Activated naive CD8-positive, alpha-beta T cell treated with anti-CD3 and anti-CD28 coated beads, Interleukin-2, amount 50 U/mL, for 16 hours (primary cell): ENCODE measurements at places on chromosomes 11 and 22.

DNA sequence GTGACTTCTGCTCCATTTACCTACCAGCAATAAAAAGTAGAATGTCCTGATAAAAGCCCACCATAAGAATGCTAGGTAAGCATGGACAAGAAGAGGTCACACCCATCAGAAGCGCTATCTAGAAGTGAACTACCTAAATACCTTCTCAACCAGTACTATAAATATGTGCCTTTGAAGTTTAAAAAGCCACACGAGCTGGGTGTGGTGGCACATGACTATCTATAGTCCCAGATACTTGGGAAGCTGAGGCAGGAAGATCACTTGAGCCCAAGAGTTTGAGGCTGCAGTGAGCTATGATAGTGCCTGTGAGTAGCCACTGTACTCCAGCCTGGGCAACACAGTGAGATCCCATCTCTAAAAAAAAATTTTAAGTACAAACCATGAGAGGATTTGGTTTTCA lies 66.7 kb downstream of the PACSIN2 start:
- no peak for DNase-seq

DNA sequence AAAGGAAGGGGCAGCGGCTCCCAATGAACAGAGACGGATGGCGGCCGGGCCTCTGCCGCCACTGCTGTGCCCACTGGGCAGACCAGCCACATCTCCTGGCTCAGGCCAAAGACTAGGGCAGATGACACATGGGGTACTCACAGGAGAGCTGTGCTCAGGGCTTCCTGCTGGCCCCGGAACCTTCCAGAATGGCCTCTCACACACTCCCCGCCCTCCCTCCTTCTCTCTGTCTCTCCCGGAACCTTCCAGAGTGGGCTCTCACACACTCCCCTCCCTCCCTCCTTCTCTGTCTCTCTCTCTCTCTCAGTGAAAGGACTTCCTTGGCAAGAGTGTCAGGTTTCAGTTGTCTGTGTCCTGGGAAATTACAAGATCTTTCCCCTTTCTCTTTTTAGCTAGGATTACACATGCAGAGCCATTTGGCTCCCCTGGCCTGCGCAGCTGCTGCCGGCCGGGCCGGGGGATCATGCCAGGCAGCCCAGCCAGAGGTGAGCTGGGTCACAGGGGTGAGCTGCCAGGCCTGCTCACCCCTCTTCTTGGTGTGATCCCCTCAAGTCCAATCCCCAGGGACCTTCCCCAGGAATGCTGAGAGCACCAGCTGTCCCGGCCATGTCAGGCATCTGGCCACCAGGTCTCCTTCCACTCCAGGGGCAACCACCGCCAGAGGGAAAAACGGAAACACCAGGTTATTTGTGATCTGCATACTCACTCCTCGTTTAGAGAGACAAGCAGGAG lies 45.3 kb upstream of the ADA2 start:
- no peak for DNase-seq

DNA sequence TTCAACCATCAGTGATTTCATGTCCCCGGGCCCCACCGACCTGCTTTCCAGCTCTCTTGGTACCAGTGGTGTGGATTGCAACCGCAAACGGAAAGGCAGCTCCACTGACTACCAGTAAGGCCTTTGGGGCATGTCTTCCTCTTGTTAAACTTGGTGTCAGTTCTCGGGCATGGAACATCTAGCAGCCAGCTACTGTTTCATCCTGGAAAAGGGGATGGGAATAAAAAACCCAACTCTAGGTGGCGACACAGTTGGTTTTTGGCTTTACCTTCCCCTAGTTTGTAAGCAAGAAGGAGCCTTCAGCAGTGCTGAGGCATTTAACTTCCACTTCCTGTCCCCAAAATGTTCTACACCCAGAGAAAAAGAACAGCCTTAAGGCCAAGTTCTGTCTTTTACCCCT lies 76.7 kb downstream of the BMAL1 start:
- no peak for DNase-seq

DNA sequence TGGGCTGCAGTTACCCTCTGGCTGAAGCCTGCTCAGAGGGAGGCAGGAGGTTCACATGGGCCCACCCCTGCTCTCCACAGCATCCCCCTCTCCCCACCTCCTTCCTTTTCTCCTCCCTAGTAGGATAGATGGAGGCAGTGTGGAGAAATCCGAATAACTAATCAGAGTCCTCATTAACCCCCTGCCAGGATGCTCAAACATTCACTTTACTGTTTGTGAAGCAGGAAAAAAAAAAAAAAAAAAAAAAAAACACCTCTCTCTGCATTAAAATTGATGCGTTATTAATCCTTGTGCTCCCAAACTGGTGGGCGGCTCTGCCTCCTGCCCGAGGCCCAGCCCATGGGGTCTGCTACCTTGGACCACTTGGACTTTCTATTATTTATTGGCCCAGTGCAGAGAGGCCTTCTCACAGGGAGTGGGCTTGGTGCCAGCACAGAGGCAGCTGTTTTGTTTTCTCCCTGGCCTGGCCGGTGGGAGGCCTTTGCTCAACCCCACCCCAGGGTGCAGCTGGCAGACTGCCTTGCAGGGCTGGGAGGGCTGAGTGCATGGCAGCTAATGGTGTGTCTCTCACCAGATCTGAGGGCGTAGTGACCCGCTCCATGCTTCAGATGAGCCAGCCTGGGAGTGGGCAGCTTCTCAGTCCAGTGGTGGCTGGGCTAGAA lies 150.7 kb downstream of the PKNOX2 start:
- DNase-seq = no peak

- no peak for DNase-seq
These were observed 1087.5 kb downstream of the BRD1 start for GRCh38 chr22:48740086-48740730.

- no peak for DNase-seq
These were observed 6.0 kb downstream of the PKNOX2 start for GRCh38 chr11:125170510-125171031.

DNA sequence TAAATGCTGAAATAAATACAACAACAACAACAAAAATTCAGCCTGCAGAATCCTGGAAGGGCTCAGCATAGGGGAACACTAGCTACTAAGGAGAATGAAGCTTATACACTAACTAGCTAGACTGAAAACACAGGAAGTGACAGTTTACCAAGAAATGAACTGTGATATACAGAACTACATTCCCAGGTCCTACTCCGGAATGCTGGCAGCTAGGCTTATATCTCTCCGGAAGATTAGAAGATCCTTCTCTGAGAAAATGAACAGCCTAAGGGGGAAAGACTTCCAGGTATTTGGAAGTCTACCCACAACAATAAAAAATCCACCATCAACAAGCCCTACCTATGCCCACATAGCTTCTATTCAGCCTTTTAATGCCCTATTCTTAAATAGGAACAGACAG lies 31.0 kb downstream of the CCDC34 start:
- DNase-seq = no peak

DNA sequence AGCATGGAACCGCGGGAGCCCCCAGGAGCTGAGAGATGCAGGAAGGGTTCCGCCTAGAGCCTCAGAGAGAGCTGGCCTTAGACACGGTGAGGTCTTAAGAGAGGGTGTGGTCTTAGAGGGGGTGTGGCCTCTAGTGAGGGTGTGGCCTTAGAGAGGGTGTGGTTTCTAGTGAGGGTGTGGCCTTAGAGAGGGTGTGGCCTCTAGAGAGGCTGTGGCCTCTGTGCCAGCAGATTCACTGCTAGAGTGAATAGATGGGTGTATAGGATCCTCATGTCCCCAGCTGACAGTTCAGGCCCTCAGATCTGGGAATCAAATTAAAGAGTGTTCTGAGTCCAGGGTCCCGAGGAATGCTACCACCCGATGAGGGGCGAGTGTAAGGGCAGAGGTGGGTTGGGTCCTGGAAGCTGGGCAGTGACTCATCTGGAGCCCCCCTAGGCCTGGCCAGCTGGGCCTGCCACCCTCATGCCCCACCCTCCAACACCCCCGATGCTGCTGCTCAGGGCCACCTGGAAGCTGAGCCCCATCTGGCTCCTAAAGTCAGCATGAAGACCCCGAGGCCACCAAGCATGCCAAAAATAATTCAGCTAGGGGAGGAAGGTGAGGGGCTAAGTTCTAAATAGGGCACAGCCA lies 49.5 kb downstream of the IGF2 start:
- no peak for DNase-seq

DNA sequence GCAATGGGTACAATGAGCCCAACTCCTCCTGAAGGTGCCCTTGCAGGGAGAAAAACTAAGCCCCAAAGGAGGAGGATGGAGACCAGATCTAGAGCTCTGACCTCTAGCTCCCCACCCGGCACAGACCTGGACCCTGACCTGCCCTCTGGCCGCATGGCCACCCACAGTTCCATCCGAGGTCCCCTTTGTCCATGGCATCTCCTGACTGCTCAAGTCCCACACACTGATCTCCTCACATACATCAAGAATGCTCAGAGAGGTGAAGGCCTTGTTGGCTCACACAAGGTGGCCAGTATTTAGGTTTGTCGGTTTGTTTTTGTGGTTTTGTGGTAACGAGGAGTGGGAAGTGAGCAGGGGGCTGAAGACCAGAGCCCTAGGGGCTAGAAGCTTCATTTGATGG lies 423.5 kb upstream of the B3GAT1 start:
- DNase-seq = no peak

DNA sequence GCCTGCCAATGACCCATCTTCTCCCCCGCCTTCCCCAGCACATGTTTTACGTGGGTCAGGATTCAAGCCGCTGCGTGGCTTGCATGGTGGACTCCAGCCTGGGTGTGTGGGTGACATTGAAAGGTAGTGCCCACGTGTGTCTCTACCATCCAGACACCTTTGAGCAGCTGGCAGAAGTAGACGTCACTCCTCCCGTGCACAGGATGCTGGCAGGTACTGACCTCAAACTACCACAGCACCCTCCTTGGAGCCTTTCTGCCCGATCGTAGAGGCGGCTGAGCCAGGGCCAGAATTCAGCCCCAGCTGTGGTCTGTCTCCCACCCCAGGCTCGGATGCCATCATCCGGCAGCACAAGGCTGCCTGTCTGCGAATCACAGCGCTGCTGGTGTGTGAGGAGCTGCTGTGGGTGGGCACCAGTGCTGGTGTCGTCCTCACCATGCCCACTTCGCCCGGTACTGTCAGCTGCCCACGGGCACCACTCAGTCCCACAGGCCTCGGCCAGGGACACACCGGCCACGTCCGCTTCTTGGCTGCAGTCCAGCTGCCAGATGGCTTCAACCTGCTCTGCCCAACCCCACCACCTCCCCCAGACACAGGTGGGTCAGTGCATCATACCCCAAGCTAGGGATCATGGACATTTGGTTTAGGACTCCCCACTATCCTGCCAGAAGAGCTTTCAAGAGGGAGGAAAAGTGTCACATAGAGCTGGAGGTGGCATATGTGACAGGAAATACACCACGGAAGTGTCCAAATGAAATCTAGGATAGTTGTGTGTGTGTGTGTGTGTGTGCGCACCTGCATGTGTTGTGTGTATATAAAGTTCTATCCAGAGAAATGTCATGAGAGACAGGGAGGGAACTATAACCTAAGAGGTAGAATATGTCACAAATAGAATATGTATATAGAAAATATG lies 10.6 kb upstream of the RELT start:
- DNase-seq = no peak

DNA sequence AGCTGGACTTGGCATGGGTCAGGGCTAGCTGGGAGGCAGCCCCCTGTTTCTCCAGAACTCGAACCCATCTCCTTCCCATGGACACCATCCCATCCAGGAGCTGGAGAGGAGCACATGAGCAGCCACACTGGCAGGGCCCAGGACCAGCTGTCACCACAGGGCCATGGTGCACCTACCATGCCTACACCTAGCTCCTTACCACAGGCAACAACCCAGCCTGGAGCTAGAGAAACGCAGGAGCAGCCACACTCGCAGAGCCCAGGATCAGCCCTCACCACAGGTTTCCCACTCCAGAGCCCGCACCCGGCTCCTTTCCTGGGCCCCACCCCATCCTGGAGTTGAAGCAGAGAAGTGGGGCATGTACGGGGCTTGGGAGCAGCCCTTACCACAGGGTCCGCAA lies 50.2 kb downstream of the GAB4 start:
- no peak for DNase-seq
